ENCODE measurements at places on chromosomes 11 and 22.

- no peak for DNase-seq
These were observed at the start of gene VEGFB for GRCh38 chr11:64233913-64234586. TSS of gene VEGFB (plus strand) at chr11:64234584. CDS start at chr11:64234834, 250 bp downstream.

GRCh38 chr22:49951986-49952896, 8.3 kb upstream of the PIM3 start:
- no peak for DNase-seq

DNA sequence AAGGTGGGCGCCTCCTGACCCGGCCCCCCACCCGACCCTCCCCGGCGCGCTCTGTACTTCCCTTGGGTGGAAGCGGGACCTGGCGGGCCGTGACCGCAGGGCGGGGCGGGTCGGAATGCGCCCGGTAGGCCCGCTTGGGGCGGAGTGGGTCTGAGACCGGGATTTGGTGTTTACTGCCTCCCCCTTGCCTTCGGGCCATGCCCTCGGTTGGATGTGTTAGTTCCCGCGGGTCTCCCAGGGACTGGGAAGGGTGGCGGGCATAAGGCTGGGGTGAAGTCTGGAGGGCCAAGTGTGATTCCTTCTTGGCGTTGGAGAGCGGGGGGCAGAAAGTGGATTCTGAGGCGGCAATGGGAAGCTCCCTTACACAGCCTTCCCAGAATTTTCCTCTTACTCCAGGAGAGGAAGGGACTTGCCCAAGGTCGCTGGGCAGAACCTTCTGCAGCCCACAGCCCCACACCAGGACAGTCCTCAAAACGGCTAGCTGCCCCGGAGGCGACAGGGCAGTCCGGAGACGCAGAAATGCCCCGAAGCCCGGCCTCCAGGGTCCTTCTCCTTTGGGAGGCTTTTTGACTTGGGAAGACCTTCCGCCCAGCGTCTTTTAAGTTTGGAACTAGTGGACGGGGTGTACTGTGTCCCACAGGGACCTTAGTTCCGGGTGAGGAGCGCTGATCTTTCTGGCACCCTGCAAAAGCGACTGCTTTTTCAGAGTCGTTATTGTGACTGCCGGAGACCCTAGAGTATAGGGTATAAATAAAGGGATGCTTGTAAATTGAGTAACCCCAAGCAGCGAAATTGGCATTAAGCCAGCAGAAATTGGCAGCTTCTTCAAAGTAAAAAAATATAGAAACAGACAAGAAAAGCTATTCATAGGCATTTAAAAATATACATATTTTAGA, 647 bp downstream of the SWAP70 start:
- no peak for DNase-seq

DNA sequence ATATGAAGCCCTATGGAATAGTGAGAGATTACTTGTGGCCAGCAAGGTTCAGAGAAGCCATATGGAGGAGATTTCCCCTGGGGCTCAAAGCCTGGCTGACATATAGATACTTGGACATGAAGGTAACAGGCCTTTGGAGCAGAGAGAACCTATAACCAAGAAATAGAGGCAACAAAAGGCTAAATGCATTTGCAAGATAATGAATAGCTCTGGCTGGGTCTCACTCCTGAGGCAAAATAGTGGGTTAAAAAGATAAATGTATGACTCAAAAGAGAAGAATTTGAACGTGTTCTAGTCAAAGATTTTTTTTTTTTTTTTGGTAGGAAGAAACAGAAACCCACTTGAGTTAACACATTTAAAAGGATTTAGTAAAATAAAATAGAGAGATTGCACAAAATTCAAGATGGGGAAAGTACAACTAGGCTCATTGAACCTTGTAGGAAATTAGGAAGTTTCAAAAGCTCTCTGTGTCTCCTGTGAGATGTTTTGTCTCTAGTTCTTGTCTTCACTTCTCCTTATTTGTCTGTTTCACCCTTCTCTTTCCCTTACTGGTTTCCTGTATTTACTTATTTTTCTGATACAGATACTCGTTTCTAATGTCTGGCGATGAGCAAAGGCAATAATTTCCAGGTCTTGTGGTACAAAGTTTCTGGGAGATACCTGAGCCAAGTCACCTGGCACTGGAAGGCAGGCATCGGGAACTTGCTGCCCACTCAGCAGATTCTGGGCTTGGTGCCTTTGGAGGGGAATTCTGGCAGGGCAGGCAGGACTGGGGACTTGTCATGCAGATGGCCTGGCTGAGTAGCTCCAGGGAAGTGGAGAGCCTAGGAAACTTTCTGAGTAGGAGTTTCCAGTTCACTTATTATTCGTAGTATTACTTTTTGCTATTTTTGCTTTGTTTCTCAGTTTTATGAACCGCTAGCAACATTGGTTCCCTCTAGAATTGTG, 49.2 kb upstream of the SESN3 start:
- no peak for DNase-seq

- no peak for DNase-seq
These were observed 19.3 kb downstream of the SCARF2 start for GRCh38 chr22:20418211-20418788.

DNA sequence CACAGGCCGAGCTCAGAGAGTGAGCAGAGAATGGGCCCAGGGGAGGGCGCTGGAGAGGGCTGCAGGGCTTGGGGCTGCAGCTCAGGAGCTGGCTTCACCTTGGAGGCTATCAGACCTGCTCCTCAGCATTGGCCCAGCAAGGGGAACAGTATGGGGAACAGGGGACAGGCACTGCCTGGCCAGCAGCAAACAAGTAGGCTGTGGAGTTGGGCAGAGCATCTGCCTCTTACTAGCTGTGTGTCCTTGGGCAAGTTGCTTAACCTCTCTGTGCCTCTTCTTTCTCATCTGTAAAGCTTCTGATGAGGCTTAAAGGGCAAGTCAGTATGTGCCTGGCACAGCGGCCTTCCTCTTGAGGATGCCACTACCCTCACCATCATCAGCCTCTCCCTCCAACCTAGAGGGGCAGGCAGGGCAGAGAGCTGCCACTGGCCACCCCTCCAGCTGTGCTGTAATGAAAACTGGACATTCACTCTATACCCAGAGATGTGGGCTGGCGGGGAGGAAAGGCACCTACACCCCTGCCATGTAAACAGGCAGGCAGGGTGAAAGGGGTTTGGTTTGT, 7.5 kb upstream of the CDKN1C start:
- no peak for DNase-seq

DNA sequence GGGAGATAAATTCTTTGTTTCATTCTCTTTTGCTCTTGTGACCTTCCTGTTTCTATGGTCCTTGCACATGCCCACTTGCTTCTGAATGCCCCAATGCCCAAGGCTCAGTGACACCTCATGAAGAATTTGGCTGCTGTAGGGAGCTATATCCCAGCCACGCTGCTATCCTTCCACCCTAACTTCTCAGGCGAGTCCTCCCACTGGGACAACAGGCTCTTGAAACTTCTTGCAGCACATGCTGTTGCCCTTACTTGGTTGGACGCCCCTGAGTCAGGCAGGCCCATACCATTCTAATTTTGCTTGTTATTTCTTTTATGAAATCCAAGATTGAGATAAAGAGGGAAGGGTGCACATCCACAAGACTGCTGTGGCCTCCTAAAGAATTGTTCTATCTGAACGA, 57.6 kb upstream of the BLID start:
- DNase-seq: no peak

DNA sequence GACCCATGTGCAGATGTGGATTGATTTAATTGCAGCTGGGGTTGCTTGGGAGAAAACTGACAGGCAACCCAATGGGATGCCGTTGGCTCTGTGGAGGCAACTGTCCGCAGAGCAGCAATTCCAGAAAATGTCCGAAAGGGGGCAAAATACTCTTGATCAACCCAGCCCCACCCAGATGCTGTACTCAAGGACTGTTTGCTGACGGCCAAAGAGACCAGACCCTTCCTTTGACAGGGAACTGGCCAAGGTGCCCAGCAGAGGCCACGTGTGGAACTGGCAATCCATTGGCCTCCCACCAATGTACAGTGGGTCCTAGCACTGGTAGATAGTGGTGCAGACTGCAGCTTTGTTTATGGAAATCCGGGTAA, 29.7 kb upstream of the KCNA4 start:
- no peak for DNase-seq

GRCh38 chr11:65872586-65873317, at the start of gene EFEMP2:
TSS of gene EFEMP2 (minus strand) at chr11:65872800. CDS start at chr11:65872354, 446 bp downstream.
- no peak for DNase-seq

- no peak for DNase-seq
These were observed 292.3 kb downstream of the METTL15 start for GRCh38 chr11:28400331-28401100.

DNA sequence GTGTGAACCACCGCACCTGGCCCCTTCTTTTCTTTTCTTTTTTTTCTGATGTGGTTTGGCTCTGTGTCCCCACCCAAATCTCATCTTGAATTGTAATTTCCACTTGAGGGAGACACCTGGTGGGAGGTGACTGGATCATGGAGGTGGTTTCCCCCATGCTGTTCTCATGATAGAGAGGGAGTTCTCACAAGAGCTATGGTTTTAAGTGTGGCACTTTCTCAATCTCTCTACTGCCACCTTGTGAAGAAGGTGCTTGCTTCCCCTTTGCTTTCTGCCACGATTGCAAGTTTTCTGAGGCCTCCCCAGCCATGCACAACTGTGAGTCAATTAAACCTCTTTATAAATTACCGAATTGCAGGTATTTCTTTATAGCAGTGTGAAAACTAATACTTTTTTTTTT, 4.9 kb upstream of the TCN2 start:
- DNase-seq: no peak

GRCh38 chr11:46504817-46505613, 88.8 kb downstream of the AMBRA1 start:
- no peak for DNase-seq

DNA sequence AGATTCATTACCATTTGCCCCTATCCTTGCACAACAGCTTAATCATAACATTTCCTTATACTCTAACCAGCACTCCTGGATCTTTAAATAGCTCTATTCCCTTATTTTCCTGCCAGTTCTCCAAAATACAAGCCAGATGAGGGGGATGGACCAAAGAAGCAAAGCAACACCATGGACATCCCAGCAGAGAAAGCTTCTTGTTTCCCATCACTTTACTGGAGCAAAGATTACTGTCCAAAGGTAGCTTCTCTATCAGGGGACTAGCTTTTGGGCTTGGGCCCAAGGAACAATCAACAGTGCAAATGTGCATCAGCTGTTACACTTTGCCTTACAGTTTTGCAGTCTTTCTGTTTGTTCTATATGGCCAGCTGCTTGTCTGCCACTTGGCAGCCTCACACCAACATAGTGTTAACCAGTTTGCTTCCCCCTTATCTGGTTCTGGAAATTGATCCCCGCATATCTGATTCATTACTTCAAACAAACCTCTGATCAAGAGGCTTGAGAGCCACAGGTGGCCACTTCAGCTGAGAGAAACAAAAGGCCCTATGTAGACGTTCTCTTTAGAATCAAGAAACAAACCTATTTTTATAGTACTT, 814.3 kb downstream of the METTL15 start:
- DNase-seq: no peak

DNA sequence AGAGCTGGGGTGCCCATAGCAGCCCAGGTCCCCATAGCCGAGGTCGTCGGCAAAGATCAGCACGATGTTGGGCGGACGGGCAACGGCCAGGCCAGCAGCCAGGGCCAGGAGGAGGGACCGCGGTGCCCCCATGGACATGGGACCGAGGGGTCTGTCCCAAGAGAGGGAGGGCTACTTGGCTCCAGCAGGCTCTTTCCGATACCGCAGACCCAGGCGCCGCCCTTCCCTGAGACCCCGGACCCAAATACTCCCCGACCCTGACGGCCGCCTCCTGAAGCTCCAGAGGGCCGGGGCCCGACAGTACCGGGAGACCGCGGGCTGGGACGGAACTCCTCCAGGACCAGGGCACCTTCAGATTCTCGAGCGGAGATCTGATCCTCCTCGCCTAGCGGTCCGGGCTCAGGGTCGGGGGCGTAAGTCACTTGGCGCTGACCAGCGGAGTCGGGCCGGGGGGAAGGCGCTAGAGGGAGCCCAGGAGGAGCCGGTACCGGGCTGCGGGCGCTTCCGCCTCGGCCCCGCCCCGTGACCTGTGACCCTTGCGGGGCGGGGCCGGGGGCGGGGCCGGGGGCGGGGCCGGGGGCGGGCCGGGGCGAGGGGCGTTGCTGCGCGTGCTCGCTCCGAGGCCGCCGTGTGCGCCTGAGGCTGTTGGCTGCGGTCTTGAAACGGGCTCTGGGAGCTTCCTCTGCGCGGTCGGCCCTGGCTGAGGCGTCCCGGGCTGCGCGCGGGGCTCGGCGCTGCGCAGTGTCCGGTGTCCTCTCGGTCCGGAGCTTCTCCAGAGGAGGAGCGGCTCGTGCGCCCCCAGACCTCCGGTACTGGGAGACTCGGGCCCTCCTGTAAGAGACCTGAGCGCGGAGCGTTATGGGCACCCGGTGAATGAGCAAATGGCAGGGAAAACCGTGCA, at the start of gene ARSA:
Gene ARSA, minus strand, starts transcription at position 511 of the 901 bp plus-strand sequence. Its CDS starts 373 bp downstream, at position 138.
- peak; percentile 35 for DNase-seq

GRCh38 chr22:30728826-30729225, 34.2 kb downstream of the OSBP2 start:
- DNase-seq: no peak

- no peak for DNase-seq
These were observed 452.3 kb downstream of the KCNA4 start for GRCh38 chr11:29564486-29564885.

GRCh38 chr11:19258641-19259230, 18.0 kb upstream of the E2F8 start:
- DNase-seq: no peak

- no peak for DNase-seq
These were observed 69.2 kb downstream of the SCUBE1 start for GRCh38 chr22:43273902-43274484.

DNA sequence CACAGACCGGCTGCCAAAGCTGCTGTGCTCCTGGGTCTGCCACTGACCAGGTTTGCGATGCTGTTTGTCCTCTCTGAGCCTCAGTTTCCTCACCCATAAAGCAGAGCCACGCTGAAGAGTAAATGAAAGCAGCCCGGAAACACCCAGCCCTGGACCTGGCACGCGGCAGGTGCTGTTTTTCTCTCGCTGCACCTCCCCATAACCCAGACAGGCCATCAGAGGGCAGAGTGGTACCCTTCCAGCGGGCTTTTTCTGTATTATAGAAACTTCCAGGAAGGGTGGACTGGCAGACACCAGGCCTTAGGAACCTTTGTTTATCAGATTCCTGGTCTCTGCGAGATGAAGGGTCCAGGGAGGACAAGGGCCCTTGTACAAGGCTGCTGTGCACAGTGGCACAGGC, 17.9 kb upstream of the FGF19 start:
- no peak for DNase-seq

GRCh38 chr11:133950874-133951326, 5.9 kb downstream of the IGSF9B start:
- no peak for DNase-seq

GRCh38 chr11:64148226-64148916, 17.5 kb downstream of the MACROD1 start:
- peak; percentile 16 for DNase-seq

GRCh38 chr11:60164550-60165075, 18.3 kb downstream of the MS4A6A start:
- DNase-seq: no peak

Data from AG09309 (cell line).